ENCODE measurements at places on chromosomes 7 and 10.

- no peak for DNase-seq
Measured at GRCh38 chr7:79434098-79434497, 19.4 kb downstream of the MAGI2 start.

DNA sequence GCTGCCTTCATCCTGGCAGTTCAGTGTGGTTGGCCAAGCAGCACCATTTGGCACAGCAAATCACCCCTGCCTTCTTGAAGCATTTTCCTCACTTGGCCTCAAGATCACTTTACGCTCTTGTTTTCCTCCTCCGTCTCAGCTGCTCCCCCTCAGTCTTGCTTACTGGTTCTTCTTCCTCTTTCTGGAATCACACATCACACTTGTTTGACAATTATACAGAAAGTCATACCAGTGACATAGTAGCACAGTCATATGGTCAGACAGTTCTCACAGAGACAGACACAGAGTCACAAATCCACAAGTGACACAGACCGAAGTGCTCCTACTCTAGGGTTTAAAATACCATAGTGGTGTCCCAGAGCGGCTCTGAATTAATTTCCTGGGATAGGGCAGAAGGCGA lies 43.8 kb upstream of the ARL4A start:
- DNase-seq, result no peak

DNA sequence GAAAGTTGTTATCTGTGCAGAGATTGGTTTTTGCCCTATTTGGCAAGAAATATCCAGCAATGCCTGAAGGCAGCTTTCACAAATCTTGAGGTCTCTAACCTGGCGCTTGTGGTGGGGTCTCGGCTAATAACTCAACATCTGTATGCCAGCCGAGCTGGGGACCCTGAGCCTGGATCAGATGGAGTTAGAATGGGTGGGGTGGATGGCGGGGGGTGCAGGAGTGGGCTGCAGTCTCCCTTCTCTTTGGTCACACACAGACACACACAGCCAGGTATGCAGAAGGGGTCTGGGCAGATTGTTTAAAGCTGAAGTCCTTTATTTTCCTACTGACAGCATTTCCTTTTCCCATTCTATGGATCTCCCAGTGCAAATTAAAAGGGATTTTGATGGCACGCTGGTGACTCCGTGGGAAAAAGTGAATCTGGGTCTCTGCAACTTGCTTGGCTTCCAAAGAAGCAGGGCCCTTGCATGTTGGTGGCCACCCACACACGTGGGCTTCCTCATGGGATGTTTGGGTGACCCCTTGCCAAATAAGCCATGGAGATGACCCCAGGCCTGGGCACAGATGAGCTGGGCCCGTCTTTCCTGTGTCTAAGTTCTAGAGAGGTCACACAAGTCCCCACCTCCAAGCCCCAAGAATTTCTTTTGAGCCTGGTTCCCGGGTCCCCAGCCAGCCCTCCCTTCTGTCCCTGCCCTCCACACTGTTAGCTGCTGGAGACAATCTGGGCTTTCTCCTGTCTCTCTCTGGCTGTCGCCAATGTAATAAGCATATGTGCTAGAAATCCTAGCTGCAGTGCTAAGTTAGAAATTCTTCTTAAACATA lies 39.9 kb upstream of the EMX2 start:
- no peak for DNase-seq

GRCh38 chr10:19570991-19571390 lies 245.2 kb upstream of the PLXDC2 start:
- DNase-seq, result no peak

GRCh38 chr7:2124604-2125345 lies 108.0 kb downstream of the MAD1L1 start:
- no peak for DNase-seq

DNA sequence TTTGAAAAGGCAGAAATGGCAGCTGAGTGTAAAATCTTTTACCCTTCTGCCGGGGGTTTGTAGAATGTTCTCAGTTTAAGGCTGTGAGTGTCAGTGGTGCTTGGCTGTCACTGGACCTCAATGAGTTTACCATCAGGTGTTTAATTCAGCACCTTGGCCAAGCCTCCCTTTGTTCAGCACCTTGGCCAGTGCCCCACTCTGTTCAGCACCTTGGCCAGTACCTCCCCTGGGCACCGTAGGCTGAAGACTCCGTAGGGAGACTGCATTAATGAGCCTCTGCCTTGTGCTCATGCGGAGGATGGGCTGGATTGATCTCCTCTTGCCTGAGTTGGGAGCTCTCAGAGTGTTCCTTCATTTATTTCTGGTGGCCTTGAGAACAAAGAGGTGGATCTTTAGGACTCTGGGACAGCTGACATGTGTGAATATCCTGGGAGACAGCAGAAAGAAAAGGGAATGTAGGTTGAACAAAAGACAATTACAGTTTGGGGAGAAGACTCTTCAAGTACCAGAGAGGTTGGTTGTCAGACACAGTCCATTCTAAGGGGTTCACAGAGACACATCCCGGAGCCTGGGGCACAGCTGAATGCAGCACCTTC lies 1.6 kb downstream of the FAM24A start:
- peak; percentile 81 for DNase-seq

DNA sequence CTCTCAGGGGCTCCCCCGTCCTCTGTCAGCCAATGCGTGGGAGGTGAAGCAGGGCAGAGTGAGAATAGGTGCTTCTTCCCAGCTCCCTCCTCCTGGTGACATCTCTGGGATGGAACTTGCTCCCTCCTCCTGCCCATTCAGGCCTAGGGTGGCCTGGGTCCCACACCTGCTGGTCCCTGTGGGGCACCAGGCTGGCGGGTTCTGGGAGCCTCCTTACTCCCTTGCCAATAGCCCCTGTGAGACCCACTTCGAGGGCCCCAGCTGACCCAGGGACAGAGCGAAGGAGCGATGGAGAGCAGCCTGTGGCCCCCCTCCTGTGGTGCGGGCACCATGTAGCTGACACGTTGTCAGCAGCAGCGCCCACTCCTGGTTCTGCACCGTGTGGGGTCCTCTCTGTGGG lies 512.6 kb downstream of the GLRX3 start:
- no peak for DNase-seq

- peak; percentile 13 for DNase-seq
Measured at GRCh38 chr10:62092301-62093030, 176.2 kb downstream of the RTKN2 start.

All from ELF-1 (cell line).